Renal cortical epithelial cell (primary cell): ENCODE measurements at places on chromosomes 12 and 14. TPM values are rescaled to one million over a fixed set of nuclear protein-coding genes. Genes with fewer than 3 reads are reported as not detected.

- DNase-seq = no peak
Measured at GRCh38 chr12:115569345-115570068, 708.0 kb downstream of the MED13L start.

DNA sequence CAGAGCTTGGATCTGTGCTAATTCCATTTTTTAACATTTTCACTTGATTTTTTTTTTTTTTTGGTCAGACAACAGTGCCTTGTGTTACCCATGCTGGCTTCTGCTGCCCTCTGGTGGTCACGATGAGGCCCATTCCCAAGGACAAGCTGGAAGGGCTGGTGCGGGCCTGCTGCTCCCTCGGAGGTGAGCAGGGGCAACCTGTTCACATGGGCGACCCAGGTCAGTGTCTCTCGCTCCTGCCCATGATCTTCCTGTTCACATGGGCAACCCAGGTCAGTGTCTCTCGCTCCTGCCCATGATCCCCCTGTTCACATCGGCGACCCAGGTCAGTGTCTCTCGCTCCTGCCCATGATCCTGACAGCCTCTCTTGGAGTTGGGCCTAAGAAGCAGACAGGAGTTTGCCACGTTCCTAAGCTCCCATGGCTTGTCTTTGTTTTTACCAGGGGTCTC lies 59.4 kb downstream of the DGLUCY start:
- peak; percentile 69 for DNase-seq

GRCh38 chr14:76034566-76034965 lies 49.0 kb downstream of the IFT43 start:
- DNase-seq = no peak

The CCT2 gene
- total RNA-seq = 284 and 471 TPM in 2 replicates

DNA sequence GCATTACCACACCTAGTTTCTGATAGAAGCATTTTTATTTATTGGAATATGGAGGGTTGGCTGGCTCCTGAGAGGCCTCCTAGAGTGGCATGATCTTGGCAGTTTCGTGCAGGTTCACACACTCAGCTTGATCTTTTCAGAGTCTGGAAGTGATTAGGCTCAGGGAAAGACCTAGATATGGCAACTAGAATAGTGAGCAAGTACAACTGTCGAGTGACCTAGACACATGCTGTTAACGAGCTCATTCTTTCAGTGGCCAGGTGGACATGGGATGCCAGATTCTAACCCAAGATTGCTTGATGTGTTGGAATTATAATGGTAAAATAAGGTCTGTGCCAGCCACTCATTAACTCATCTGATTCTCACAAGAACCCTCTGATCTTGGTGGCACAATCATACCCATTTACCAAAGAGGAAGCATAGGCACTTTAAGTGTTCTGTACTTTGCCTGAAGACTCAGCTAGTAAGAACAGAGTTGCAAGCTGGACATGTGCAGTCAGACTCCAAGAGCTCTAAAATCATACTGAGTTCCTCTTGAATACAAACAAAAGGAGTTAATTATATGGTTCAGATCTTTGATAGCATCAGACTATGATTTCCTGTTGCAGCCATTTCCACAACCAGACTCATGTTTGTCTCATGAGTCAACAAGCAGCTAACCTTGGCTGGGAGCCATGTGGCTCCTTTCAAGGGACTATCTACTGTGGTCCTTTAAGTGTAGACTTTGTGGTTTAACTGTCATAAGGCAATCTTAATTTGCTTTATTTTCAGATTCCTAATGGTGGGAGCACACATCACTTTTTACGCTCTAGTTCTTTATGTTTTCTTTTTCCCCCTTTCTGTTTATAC lies 144.2 kb downstream of the PLEKHA5 start:
- peak; percentile 98 for DNase-seq

The AMDHD1 gene
- total RNA-seq = 0.17 and 0.45 TPM in 2 replicates

DNA sequence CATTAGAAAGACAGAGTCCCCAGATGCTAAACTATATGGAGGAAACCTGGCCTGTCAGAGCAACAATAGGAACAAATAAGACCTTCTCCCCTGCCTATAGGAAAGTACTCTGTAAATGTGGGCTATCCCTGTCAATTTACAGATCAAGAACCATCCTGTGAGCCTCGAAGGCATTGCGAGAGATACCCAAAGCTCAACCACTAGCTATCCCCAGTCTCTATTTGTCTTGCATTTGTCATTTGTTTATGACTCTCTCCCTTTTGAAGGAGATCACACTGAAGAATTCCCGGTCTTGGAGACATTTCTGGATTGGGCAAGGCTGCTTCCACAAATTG lies 42.7 kb upstream of the DHRS4 start:
- no peak for DNase-seq

DNA sequence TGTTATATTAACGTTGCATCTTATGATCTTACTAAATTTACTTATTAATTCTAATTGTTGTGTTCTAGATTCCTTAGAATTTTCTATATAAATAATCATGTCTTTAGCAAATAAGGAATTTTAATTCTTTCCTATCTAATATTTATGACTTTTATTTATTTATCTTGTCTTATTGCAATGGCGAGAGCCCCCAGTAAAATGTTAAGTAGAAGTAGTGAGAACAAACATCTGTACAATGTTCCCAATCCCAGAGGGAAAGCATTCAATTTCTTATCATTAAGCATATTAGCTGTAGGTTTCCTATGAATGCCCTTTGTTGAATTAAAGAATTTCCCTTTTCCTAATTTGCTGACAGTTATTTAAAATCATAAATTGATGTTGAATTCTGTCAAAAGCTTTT lies 203.7 kb upstream of the OTX2 start:
- no peak for DNase-seq

The TIGAR gene
- total RNA-seq = 21.4 and 48.7 TPM in 2 replicates

GRCh38 chr12:62805517-62805916 lies 129.4 kb downstream of the PPM1H start:
- DNase-seq = no peak

DNA sequence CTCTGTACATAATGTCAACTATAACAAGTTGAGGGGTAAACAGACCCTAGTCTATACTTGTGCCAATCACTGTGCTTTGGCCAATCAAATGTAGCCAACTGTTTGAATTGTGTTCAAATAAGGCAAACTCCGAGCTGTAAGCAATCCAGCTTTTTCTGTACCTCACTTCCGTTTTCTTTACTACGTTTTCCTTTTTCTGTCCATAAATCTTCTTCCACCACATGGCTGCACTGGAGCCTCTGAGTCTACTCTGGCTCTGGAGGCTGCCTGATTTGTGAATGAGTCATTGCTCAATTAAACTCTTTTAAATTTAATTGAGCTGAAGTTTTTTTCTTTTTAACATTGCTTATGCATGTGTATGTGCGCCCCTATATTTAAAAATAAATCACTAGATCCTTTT lies 29.7 kb downstream of the CLEC1A start:
- no peak for DNase-seq

GRCh38 chr12:76025601-76026575 lies 5.7 kb downstream of the PHLDA1 start:
- DNase-seq = peak; percentile 69

DNA sequence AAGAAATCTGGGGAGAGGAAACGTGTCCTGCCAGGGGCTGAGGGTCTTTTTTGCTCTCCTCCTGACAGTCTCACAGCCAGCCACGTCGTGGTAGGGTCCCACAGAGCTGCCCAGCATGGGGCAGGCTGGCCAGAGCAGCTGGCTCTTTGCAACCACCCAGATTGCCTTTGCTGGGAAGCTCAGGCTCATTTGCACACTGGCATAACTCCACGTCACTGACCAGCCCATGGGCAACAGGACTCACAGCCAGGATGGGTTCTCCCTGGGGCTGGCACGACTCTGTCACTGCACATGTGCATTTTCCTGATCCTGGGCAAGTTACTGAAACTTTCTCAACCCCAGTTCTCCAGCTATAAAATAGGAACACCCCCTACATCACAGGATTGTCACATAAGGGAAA lies 242.2 kb downstream of the DPF3 start:
- no peak for DNase-seq

The TSPAN8 gene
- total RNA-seq = 1.7 and 2.2 TPM in 2 replicates

DNA sequence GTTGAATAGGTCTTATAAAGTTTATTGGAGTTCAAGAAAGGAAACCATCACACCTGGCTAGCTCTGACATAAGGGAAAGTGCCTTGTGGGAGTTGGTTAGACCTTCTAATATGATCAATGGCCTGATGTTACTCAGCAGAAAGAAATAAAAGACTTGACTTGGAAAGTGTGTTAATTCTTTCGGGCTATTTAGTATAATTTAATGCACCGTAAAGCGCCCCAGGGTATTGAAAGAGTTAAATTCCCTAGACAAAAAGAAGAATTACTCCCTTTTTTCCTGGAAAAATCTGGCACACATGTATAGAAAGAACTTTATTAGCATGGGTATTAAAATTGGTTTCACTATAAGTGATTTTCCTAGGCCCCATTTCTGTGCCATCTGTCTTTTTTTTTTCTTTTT lies 1125.7 kb upstream of the FLRT2 start:
- DNase-seq = peak; percentile 28

GRCh38 chr12:127414636-127415035 lies 852.3 kb upstream of the TMEM132C start:
- no peak for DNase-seq

DNA sequence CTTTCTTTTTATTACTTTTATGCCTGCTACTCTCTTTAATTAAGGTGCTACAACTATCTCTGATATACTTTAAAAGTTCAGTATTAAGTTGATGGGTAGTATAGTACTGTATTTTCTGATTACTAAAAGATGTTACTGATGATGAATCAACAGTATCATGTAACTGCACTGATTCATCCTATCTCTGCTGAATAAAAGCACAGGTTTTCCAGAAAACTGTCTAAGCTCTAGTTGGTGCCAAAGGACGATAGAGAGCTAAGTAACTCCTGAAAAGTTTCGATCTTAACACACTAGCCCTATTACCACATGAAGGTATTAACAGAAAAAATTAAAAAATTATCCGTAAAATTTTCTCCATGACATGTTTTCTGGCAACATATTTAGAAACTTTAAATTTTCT lies 2.1 kb downstream of the SCAF11 start:
- DNase-seq = no peak

DNA sequence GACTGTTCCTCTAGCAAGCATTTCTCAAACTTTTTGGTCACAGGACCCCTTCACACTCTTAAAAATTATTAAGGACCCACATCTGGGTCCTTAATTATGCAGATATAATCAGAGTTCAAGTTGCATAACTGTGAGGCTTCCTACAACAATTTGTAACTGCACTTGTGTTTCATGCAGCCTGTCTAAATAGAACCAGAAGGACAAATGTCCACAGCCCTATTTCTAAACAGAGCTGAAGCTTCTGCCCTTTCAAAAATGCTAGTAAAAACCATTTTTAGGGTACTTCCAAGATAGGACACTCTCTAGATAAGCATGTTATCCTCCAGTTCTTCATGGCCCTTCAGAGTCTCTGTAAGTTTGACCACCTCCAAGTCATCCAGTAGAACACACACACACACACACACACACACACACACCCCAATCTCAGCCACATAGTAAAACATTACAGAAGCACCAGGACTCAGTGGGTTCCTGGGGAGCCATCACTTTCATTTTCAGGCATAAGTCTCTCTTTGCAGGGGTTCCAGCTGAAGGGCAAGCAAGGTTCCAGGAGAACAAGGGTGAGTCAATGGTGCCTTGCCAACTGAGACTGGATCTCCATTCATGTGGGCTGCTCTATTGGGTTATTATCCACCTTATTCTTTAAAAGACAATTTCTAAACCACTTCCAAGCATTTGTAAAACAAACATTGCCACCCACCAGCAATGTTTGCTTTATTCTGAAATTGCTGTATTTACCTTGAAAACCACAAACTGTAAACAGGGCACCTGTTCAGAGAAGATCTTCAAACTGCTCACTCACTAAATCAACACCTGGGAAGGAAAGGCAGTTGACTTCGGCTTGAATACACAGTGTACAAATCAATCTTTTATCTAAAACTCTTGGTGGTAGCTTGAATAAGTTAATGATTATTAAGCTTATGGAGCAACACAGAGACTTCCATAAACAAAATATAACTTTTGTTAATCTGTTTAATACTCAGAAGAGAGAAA lies 64.1 kb downstream of the ITPR2 start:
- DNase-seq = peak; percentile 90

GRCh38 chr14:20935303-20935984 lies 19.8 kb upstream of the RNASE2 start:
- DNase-seq = no peak

DNA sequence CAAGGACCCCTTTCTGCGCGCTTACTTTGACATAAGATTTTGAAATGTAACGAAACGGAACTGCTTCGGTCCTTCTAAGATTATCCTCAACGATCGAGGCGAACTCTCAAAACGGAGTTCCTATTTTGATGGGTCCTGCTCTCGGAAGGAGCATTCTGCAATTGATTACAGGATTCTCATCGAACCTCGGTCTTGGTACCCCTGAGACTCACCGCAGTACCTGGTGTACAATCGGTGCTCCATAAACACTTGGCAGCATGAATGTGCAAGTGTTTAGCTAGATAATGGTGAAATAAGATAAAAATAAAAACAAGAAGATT lies 530 bp upstream of the NEMF start:
- DNase-seq = no peak

DNA sequence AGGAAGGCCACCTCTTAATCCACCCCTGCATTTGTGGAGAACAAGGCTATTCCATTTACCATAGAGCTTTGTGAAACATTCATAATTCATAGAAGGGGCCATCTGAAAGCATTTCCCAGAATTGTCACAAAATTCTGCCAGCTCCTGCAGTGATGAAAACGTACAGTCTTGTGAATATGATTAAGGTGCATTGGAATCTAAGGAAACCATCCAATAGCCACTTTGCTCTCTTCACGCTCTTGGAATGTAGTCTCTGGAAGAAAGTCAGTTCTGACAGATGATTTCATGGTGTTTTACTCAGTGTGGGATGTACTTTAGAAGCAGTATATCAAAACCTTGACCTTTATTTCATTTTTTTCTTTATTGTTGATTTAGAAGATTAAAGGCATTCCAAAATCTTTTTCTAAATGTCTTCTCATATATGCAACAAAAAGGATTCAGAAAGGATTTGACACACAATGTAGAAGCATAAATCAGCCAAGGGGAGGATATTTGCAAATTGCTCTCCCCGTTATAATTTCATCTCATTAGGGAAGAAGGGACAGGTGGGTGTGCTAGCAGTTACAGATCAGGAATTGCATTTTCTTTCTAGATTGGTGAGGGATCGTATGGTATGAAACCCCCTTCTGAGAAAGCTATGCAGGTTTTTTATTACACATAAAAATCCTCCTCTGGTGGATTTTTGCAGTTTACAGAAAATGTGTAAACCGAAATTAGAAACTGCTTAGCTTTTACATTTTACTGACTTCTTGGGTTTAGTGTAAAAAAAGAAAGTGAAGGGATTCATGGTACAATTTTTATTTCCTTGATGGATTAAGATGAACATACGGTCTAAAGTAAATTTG lies 390.2 kb downstream of the LRIG3 start:
- peak; percentile 75 for DNase-seq

The NKX2-1 gene
- total RNA-seq = not detected in 2 replicates

The TMEM233 gene
- total RNA-seq = 0.87 and 1.4 TPM in 2 replicates
